ENCODE measurements at places on chromosomes 1 and 21. TPM values are rescaled to one million over a fixed set of nuclear protein-coding genes. Genes with fewer than 3 reads are reported as not detected.

GRCh38 chr1:89065079-89065868 lies at the start of gene GBP1:
Gene GBP1 (minus strand): TSS chr1:89065208. CDS start chr1:89063234, 1,974 bp downstream.
- peak; percentile 68 for DNase-seq

E2F2 gene
- total RNA-seq: 0.84 TPM

- no peak for DNase-seq
These were observed 1.2 kb downstream of the HMGCS2 start for GRCh38 chr1:119767486-119767885.

SLC1A7 gene
- 0.09 TPM for total RNA-seq

DNA sequence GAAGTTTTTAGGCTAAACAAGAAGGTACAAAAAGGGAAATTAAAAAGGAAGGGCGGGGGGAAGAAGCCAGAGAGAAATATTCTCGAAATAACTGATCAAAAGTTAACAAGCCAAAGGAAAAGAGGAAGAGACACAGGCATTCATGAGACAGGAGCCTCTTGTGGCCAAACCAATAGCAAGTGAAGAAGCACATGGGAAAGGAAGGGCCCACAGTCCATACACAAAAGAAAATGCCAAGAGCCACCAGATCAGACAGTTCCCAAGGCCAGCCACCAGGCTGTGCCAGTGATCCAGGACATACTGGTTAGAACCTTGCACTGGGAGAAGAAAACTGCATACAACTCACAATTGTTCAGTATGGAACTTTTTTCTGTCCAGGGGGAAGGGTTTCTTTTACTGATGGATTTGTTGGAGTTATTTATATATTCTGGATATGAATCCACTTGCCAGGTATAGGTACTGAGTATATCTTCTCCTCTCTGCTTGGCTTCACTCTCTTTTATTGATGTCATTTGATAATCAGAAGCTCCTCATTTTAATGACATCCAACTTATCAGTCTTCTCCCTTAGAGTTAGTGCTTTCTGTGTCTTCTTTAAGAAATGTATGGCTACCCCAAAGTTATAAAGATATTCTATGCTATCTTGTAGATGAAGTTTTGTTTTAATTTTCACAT lies 76.8 kb downstream of the CD46 start:
- peak; percentile 90 for DNase-seq

TRNP1 gene
- total RNA-seq: 215 TPM

DNA sequence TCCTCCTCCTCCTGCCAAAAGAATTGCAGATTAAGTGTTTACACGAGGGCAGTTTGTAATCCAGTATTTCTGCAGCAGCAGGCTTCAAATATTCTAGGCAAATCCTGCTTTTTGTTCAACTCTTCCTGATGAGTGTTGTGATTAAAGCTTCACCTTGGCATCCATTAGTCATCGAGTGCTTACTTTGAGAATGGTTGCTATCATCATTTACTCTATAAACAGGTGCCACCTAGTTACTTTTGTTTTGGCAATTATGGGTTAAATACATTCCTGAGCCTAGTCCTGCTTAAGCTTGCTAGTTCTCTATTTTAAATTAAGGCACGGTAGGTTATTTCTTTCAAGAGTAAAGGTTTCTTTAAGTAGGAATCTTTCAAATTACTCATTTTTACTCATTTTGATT lies 20.3 kb downstream of the PDC start:
- no peak for DNase-seq

OR6K3 gene
- total RNA-seq: not detected

DNA sequence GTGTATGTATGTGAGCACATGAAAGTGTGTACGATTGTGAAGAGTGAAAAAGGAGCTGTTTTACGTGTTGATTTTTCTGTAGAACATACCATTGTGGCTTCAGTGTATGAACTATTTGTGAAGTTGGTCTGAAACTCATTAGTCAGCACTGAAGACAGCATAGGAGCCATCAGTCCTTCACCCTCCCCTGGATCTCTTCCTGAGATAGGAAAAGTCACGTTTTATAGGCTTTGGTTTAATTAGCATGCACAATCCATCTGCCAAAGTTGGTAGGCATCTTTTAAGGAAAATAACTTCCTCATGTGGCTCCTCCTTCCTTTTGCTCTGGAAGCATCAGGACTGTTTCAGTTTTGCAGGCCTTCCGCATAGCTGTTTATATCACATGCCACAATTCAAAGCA lies 1.4 kb upstream of the RABIF start:
- peak; percentile 34 for DNase-seq

- DNase-seq: peak; percentile 71
These were observed 76.4 kb downstream of the TTC3 start for GRCh38 chr21:37149411-37149810.

CELA2B gene
- not detected for total RNA-seq

- DNase-seq: no peak
These were observed 50.9 kb downstream of the ENAH start for GRCh38 chr1:225601902-225602589.

DNA sequence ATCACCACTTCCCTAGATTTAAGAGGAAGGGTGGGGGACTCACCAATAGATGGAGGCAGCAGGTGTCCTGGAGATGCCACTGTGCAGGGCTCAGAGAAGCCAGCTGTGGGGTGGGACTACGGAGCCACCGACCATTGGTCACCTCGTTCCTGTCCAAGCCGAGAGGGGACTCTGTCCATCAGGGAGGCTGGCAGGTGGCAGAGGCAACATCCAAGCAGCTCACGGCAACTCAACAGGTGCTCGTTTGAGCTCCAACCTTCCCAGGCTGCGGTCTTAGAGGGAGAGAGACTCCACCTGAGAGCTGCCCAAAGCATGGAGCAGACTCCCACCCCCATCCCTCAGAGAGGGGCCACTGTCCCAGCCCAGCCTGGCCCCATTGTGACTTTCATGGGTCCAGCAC lies 71.4 kb downstream of the IGSF21 start:
- DNase-seq: no peak

DNA sequence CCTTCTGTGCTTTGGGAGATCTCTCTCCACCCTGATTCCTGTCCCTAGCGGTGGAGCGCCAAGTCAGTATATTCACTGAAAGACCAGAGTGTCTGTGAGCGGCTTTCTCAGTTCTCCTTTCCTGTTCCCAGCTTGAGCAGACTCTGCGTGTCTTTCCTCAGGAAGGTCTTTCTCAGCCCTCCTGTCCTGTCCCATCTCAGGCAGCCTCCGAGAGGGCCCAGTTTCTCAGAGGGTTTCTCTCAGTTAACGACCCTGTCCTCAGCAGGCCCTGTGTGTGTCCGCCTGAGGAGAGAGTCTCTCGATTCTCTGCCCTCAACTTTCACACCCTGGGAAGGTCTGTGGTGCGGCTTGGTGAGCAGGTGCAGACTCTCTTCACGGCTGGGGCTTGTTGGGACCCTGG lies 34.0 kb upstream of the CHIT1 start:
- DNase-seq: no peak

- no peak for DNase-seq
These were observed 17.4 kb upstream of the DDOST start for GRCh38 chr1:20678599-20678998.

DNA sequence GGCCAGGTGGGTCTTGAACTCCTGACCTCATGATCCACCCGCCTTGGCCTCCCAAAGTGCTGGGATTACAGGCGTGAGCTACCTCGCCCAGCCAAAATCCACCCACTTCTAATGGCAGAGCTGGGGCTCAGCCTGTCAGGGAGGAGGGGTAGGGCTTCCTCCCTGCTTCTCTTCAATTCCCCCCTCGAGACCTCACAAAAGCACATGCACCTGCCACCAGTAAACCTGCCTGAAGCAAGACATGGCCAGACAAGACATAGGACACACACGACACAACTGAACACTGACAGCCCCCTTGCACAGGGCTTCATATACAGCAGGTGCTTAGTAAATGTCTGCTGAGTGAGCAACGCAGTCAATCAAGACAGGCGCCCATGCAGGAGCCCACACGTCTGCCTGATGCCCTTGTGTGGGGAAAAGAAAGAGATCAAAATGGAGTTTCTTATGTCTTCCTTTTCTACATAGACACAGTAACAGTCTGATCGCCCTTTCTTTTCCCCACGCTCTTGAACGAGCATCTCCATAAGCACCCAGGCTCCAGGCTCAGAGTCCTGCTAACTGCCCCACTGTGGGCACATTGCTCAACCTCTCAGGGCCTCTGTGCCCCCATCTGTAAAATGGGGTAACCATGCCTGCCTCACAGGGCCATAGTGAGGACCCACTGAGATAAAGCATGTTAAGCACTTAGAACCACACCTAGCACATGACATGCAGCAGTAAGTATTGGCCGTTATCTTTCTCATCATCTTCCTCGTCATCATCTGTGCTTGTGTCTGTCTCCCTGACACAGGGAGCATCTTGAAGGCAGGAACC lies 8.8 kb downstream of the SDC3 start:
- no peak for DNase-seq

GRCh38 chr1:91450260-91450659 lies 45.6 kb upstream of the HFM1 start:
- DNase-seq: peak; percentile 14

TIAM1 gene
- total RNA-seq: not detected

KCND3 gene
- total RNA-seq: 0.15 TPM

RGS8 gene
- not detected for total RNA-seq

DNA sequence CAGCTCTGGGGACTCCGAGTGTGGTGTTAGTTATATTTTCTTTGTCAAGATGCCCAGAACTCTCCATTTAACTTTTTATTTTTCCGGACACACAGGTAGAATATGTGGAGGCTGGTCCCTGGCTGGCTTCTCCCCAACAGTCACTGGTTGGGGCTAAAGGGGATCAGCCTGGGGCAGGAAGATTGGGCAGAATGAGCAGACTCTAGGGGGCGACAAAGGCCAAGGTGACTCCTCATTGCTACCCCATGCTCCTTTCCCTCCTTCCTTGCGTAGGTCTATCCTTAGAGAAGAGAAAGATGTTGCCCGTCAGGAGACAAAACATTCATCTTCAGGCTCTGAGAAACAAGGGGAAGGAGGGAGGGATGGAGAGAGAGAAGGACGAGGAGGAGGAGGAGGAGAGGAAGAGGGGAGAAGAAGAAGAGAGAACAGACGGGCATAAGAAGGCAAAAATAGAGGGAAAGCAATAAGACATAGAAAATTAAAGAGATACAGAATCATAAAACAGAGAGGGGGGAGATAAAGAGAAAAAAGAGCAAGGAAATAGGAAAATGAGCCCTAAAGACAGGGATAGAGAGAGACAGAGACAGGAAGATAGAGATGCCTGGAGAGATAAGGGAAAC lies 89.9 kb downstream of the FOXD2 start:
- peak; percentile 4 for DNase-seq

- DNase-seq: peak; percentile 11
These were observed 19.4 kb downstream of the F11R start for GRCh38 chr1:161001525-161001924.

FYB2 gene
- not detected for total RNA-seq

GRCh38 chr1:207644852-207645634 lies at the start of gene CR1L:
Gene CR1L (plus strand): TSS chr1:207645133. CDS start chr1:207645234, 101 bp downstream.
- DNase-seq: peak; percentile 35
